LHCN-M2 (cell line): ENCODE measurements at places on chromosomes 12 and 14. TPM values are rescaled to one million over a fixed set of nuclear protein-coding genes. Genes with fewer than 3 reads are reported as not detected.

DNA sequence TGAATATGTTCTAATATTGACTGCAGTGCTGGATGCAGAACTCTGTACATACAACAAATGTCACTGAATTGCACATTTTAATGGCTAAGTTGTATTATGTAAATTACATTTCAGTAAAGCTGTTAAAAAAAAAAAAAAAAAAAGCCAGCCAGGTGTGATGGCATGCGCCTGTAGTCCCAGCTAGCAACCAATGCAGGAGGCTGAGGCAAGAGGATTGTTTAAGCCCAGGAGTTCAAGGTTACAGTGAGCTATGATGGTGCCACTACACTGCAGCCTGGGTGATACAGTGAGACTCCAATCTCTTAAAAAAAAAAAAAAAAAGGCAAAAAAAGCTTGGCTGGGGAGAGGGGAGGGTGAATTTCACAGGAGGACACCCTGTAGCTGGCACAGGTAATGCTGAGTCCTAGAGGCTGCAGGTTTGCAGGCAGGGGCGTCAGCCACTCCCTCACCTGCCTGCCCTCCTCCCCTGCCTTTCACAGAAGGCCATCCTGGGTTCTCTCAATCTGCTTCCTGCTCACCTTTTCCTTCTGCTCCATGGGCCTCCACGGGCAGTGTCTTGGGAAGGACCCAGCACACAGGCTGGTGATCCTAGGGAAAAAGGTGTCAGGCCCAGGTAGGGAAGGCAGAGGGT lies 40.7 kb downstream of the TESC start:
- DNase-seq: no peak

- DNase-seq: no peak
Observed at GRCh38 chr14:96215452-96216244, 11.0 kb downstream of the BDKRB2 start.

DNA sequence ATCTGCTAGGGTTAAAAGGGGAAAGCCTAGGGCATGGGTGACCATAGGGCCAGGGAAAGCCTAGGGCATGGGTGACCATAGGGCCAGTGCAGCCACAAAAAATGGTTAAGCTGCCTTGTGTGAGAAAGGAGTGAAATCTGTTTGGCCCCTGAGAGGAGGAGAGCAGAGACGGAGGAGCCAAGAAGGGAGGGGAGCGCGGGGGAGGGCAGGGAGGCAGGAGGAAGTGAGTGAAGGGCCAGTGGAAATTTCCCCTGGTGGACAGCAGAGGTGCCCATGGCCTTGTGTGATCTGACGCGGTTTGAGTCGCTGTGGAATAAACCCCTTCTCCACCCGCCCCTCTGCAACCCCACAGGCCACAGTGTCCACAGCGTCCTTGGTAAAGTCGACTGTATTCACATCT lies 618 bp upstream of the AQP6 start:
- no peak for DNase-seq

- no peak for DNase-seq
Observed at GRCh38 chr12:107642240-107642639, 43.4 kb upstream of the PWP1 start.

- DNase-seq: peak; percentile 10
Observed at GRCh38 chr14:88384718-88385117, 739 bp upstream of the SPATA7 start.

GRCh38 chr12:76047060-76047459 lies 15.5 kb upstream of the PHLDA1 start:
- no peak for DNase-seq

DNA sequence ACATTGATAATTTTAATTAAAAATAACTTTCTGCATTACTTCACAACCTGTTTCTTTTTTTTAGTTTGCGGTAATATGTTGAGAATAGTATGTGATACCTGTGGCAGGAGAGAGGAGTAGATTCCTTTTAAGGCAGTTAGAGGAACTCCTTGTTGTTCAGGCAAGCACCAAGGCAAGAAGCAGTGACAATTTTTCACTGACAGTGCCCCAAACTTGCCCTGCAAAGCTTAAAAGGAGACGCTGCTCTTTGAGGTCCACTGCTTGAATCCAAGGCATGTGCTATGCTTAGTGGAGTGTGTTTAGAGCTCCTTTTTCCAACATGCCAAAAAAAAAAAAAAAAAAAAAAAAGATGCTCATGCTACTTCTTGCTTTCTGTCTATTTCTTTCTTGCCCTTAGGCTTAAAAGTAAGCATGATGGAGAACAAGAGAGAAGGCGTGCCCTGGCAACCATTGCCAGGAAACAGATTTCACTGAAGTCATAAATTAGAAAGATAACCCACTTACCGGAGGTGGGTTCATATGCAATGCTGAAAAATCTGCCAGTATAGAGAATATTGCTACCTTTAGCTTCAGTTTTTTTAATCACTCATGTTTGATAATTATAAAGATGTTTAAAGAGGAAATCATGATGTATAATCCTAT lies 58.3 kb upstream of the DYRK2 start:
- DNase-seq: no peak

DNA sequence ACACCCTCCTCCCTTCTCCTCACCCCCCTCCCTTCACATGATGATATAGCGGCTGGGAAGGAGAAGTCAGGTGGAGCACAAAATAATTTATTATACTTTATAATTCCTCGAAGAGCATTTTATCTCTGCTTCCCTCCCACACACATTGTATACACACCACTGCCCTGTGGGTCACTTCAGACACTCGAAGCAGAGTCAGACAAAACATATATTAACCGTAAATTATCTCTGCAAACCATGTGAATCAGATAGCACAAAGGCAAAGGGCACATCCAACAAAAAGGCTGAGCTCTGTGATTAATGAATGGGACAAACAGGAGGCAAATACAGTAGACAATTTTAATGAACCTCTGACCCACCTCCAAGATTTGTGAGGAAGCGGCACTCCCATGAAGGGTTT lies 450.7 kb downstream of the GALC start:
- no peak for DNase-seq

- no peak for DNase-seq
Observed at GRCh38 chr12:49541911-49542505, 3.2 kb downstream of the KCNH3 start.

GRCh38 chr12:68636268-68636667 lies 25.6 kb downstream of the RAP1B start:
- peak; percentile 76 for DNase-seq

DNA sequence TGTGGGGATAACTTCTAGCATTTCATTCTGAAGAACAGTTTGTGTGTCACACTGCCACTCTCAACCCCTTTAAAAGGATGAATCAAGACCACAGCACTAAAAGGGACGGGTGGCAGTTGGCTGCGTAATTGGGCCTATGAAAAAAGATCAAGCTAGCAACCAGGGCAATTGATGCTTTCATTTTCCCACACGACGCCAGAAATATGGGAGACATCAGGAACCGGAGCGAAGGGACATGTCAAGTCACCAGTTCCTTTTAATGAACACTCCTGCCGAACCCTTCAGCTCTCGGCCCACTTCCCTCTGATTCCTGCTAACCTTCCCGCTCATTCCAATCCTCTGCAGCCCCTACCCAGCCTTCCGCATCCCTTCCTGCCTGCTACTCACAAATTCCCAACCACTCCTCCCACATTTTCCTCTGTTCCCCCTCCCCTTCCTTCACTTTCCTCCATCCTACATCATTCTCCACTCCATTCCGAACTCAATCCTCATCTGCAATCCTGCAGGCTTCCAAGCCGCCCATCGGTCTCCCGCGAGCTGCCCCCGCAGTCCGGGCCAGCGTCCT lies 753 bp downstream of the CSRNP2 start:
- DNase-seq: peak; percentile 52

DNA sequence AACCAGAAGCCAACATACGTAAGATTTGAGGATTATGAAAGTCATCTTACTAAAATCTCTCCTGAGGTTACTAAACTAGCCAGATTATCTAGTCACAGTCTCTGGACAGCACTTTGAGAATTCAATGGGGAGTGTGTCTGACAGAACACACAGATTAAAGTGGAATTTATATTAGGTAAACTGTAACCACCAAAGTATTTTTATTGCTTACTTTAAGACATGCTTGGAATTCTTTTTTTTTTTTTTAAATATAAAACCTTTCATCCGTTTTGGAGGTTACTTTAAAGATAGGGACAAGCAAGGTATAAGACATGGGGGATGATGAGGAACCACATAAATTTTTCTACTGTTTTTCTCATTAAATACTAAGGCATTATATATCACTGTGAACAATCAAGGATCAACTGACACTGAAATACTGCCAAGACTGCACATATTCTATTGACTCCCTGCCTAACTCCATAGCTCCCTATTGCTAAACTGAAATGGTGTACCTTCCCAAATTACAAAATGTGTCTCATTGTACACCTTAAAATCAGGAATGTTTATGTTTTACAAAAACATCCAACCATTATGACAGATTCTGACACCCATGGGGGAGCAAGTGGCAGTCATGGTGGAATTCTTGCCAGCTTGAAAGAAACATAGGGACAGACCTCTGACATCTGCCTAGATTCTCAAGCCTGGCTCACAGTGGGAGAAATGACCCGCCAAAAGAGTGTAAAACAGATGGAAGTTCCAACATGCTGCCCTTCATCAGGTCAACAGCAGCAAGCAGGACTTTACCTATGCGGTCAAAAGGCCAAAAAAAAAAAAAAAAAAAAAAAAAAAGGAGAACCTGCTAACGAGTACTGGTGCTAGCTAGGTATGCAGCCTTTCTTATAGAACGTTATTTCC lies 239.3 kb downstream of the MED13L start:
- peak; percentile 60 for DNase-seq

DNA sequence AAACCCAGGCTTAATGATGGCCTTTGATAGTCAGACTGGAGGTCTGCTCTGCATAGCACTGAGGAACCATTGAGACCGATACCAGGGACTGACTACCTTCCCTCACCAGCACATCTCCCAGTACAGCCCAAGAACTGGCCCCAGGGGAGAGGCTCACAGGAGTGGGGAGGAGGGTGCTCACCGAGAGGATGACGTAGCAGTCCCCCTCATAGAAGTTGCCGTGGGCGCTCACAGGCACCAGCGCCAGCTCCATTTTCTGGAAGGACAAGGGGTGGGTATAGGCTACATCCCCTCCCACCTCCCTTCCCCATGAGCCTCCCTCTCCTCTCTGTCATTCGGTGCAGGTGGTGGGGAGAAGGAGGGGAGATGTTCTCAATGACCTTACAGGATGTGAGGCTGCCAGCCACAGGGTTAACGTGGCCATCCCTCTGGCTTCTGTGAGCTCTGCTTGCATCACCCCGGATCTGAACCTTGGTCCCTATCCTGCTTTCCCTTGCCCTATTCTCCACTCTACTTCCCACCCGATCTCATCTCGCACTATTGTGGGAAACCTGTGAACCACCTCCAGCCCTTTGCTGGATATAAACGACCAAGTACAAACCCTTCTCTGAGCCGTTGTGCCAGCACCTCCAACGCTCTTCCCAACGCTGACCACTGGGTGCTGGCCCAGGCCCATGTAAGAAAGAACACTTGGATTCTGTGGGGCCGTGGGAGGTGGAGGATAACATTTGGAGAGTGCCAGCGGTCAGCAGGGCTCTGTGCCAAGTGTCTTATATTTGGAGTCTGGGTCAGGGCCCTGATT lies 4.4 kb downstream of the AVIL start:
- DNase-seq: peak; percentile 27

DNA sequence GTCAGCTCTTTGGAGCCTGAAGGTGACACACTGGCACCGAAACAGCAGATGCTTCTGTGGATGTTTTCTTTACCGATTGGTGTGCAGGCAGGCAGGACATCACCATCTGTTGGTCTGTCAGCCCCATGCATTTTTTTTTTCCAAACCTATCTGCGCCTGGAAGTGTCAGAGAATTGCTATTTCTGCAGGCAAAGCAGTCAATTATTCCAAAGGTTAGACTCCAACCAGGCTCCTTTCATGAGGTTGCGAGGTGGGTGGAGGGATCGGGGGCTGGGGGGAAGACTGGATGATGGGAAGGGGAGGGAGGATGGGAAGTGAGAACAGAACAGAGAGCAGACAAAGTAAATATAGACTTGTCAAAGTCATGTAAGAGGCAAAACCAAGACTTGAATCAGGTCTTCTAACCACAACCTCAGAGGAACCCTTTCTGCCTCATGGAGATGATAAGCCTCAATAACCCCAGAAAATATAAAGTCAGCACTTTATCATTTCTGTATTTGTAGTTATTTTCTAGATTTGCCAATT lies 117.7 kb downstream of the OTOGL start:
- no peak for DNase-seq

DNA sequence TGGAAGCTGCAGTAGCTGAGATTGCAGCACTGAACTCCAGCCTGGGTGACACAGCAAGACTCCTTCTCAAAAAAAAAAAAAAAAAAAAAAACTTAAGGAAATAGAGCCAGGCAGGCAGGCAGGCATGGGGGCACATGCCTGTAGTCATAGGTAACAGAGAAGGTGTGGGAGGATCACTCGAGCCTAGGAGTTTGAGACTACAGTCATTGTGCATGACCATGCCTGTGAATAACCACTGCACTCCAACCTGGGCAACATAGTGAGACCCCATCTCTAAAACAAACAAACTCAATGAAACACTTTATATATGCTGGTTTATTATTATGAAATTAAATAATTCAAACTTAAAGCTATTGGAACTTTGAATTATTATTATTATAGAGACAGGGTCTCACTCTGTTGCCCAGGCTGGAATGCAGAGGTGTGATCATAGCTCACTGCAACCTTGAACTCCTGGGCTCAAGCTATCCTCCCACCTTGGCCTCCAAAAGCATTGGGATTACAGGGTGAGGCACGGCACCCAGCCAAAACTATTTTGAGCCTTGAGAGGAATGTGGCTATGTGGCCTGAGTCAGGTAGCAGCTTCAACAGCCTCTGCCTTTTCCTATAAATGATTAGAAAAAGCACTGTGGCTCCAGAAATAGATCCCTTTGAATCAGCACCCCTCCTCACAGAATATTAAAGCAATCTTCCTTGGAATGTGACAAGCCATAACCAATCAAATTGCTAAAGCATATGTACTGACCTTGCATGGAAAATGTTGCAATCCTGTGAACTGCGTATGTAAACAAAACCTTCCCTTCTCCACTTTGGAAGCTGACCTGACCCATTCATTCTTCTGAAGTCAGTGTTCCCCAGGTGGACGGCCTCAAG lies 34.7 kb upstream of the YY1 start:
- no peak for DNase-seq

GRCh38 chr14:75283833-75284563 lies 5.4 kb downstream of the FOS start:
- DNase-seq: no peak

GRCh38 chr12:78645956-78646355 lies 218.6 kb upstream of the SYT1 start:
- DNase-seq: no peak

- no peak for DNase-seq
Observed at GRCh38 chr14:26873362-26873960, 275.6 kb upstream of the NOVA1 start.

GRCh38 chr14:58171090-58171489 lies 19.1 kb upstream of the ARMH4 start:
- peak; percentile 93 for DNase-seq

LRP1 gene
- 89.0 and 99.6 TPM in 2 replicates for total RNA-seq

SIX6 gene
- total RNA-seq: not detected in 2 replicates

RNASE7 gene
- not detected in 2 replicates for total RNA-seq

PPP1R1A gene
- not detected in 2 replicates for total RNA-seq

SCN8A gene
- 7.2 and 7.4 TPM in 2 replicates for total RNA-seq

CCDC77 gene
- 25.2 and 31.8 TPM in 2 replicates for total RNA-seq

CHFR gene
- total RNA-seq: 23.8 and 24.8 TPM in 2 replicates

INSM2 gene
- 0.06 TPM in 1 of 2 replicates, not detected in the other for total RNA-seq

RPL10L gene
- not detected in 2 replicates for total RNA-seq
